Vagina (tissue), 2 donors: ENCODE measurements at places on chromosomes 6 and 20.

GRCh38 chr6:120990866-120991265 lies 343.4 kb downstream of the TBC1D32 start:
- DNase-seq = no peak

DNA sequence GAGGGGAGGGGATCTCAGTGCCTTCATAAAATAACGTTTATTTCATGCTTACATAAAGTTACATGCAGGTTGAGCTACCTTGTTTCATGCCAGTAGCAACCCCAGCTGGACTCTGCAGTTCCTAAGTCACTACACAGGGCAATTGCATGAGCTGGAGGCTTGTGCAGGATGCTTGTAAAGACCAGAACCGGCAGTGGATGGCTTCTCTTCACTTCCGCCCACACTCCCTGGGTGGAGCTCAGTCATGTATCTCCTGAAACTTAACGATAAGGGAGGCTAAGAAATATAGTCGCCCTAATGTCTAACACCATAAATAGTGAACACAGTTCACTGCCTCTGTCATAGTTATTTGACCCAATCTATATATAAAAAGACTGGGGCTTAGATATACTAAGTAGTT lies 99.4 kb upstream of the RAB32 start:
- DNase-seq = no peak

GRCh38 chr6:47061309-47062300 lies 19.5 kb upstream of the ADGRF1 start:
- DNase-seq = no peak

- DNase-seq = no peak
Measured at GRCh38 chr6:167898673-167899311, 72.1 kb downstream of the AFDN start.

GRCh38 chr6:163460307-163460782 lies 45.8 kb downstream of the QKI start:
- DNase-seq = no peak

GRCh38 chr20:43472671-43473380 lies 15.1 kb downstream of the SRSF6 start:
- DNase-seq = no peak

DNA sequence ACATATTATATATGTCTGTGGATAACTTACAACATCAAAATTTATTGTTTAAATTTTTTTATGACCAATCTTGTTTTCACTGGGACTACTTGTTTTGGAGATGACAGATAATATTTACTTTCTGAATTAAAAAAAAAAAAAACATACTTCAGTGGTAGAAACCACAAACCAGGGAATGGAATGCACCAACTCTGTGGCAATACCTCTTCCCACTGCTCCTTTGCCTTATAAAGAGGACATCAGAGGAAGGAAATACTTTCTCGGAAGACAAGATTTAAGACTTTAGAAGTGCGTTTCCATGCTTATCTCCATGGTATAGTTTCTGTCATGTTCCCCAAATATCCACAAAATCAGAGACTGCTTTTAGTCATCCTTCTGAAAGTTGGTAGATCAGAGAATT lies 1241.1 kb upstream of the EYS start:
- DNase-seq = no peak

- DNase-seq = no peak
Measured at GRCh38 chr6:158568549-158568948, 8.7 kb downstream of the TMEM181 start.

DNA sequence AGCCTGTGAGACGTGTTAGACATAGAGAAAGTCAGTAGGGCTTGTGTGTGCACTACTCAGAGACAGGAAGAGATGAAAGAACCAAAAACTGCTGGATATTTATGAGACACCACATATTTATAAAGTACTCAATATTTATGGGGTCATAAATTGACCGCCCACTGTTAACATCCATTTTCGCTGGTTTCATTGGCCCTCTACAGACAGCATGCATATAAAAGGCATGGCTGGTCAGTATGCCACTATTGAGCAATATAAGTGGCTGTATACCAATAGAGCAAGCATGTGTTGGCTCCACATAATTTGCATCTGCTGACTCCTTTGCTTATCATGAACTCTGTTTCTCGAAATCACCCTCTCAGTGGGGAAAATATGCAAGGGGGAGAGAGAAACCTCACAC lies 110.3 kb upstream of the BTN3A2 start:
- no peak for DNase-seq

DNA sequence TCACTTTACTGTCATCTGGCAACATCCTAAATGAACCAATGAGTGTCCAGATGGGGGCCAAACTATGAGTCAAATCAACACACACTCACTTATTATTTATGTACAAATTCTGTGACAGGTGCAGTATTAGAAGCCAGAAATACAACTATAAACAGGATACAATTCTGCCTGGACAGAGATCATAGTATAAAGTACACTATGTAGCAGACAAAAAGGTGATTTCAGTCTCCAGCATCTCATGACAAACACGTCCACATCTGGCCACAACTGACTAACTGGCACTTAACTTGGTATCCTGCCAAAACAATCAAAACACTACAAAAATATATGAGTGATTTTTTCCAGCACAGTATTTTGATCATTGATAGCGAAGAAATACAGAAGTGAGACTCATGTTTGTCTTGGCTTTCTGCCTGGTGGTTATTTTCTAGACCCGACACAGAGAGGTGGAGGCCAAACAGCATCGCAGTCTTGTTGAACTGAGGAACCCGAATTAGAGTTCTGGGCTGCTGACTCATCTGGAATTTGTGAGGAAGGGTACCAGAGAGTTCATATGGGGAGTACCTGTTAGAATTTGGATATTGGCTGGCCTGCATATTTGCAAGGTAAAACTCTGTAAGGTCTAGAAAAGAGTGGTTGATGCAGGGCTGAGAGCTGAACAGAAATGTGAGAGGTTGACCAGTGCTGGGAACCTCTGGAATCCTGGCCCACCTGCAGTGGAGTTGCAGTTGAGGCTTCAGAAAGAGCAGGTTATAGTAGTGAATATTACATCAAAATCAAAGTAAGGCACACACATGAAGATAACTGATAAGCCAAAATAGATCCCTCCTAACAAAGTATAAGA lies 475.2 kb downstream of the PTPRT start:
- no peak for DNase-seq

DNA sequence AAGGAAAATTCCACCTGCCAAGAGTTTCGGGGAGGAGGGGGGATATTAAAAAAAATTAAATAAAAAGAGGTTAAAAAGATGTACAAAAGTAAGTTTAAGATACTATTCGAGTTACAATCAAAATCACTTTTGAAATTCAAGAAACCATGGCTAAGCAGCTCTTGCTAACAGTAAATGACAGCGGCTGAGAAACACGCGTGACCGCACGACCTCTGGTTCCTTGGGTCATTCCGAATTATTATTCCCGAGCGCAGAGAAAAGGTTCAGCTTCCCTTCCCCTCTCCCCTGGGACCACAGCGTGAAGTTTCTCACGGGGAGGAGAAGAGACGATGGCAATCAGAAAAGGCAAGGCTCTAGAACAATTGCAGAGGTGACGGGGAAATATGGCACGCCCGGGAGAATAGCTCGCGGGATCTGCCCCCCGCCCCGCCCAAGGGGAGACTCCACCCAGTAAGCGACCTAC lies 496 bp downstream of the TMEM242 start:
- DNase-seq = no peak

GRCh38 chr6:145531822-145532221 lies 203.5 kb downstream of the EPM2A start:
- no peak for DNase-seq

- DNase-seq = no peak
Measured at GRCh38 chr6:130557481-130558112, 191.8 kb downstream of the TMEM200A start.

DNA sequence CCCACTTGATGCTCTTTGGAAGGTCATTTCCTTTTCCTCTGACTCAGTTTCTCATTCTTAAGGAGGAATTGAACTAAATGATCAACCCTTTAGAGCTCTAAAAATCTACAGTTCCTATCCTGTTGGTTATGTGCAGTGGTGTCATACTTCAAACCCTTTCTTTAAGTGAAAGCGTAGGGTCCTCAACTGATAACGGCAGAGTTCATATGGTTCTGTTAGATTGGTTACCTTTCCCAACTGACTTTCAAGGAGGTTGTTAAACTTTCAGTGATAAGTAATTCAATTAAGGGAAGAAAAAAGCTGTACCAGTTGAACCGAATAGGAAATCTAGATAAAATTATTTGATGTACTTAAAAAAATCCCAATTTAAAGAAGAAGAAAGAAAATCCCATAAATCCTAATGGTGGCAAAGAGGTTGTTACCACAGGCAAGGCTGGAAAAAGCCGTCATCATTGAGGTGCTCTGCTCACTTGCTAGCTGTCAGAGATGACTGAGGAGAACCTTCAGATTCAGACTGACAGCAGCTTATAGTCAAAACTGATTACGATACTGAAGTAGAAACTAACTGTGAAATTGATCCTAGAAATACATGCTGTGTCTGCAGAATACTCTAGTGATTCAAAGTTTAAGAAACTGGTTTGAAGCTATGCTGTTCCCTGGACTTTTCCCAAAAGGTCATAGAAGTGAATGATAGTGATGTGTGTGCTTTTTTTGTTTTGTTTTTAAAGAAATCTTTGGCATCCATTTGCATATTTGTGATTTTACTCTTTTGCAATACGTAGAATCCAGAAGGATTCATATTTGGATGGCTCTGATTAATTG lies 16.2 kb downstream of the TMEM14A start:
- DNase-seq = no peak

- no peak for DNase-seq
Measured at GRCh38 chr20:47816487-47817451, 31.5 kb upstream of the SULF2 start.

- no peak for DNase-seq
Measured at GRCh38 chr6:83827050-83827449, 26.1 kb upstream of the RIPPLY2 start.

- no peak for DNase-seq
Measured at GRCh38 chr20:61520893-61521460, 268.9 kb downstream of the CDH4 start.

GRCh38 chr6:12844284-12845223 lies 128.0 kb downstream of the PHACTR1 start:
- DNase-seq = no peak

DNA sequence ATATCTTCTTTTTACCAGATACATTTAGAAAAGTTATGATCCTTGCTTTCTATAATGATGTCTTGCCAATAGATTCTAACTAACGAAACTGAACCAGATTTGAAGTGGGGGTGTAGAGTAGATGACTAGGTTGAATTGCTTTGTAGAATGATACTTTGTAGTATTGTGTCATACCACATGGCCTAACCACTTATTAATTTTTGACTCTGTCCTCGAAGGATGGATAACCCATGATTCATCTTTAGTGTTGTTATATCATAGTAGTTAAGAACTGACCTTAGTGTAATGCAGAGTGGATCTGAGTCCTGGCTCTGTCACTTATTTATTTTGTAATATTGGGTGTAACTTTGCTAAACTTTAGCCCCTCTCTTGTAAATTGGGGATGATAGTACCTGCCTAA lies 4.5 kb downstream of the PHF3 start:
- DNase-seq = no peak

DNA sequence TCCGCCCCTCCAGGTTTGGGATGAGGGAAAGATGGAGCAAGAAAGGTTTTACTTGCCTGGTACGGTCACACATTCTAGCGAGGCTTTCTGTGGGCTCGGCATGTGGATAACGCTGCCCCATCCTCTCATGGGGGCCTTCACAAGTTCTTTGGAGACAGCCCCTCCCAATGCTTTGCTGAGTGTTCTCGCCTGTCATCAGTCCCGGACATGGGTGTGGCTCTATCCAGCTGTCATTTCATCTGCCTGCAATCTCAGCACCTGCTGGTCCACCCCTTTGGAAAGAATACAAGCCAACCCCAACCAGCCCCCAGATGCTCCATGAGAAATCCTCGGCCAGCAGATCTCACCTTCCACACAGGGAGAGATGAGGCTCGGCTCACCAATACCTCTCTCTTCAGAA lies 30.3 kb upstream of the MDGA1 start:
- no peak for DNase-seq

GRCh38 chr20:5212907-5213487 lies 86.2 kb downstream of the CDS2 start:
- DNase-seq = no peak

DNA sequence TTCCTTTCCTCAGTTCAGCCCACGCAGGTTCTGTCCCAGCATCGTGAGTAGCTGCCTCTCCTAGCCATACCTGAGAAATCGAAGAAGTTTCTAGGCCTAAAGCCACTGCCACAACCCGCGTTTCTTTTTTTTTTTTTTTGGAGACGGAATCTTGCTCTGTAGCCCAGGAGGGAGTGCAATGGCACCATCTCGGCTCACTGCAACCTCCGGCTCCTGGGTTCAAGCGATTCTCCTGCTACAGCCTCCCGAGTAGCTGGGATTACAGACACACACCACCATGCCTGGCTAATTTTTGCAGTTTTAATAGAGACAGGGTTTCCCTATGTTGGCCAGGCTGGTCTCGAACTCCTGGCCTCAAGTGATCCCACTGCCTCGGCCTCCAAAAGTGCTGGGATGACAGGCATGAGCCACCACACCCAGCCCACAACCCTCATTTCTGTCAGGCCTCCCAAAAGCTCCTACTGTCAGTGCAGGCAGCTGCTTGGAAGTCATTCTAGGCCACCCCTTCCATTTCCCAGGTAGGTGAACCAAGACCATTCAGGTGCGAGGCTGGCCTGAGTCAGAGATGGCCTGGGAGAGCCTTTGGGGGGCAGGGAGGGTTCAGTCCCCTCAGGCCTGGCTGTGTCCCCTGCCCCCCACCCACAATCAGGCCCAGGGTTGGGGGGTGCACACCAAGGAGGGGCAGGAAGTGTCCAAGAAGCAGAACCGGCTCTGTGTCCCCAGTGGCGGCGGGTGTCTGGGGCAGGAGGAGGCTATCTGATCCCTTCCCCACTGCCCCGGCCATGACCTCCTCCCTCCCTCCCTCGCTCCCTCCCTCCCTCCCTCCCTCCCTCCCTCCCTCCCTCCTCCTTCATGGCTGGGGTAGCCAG lies 47.2 kb downstream of the NOL4L start:
- no peak for DNase-seq

GRCh38 chr20:41387444-41387851 lies 20.8 kb upstream of the EMILIN3 start:
- no peak for DNase-seq

- no peak for DNase-seq
Measured at GRCh38 chr20:64280460-64280843, 24.9 kb downstream of the PCMTD2 start.

GRCh38 chr6:112116221-112116620 lies 28.8 kb downstream of the FAM229B start:
- DNase-seq = no peak
